T-helper 9 cell (primary cell): ENCODE measurements at places on chromosomes 16 and 17.

GRCh38 chr17:58340405-58340876, 11.6 kb downstream of the SUPT4H1 start:
- DNase-seq, result no peak

DNA sequence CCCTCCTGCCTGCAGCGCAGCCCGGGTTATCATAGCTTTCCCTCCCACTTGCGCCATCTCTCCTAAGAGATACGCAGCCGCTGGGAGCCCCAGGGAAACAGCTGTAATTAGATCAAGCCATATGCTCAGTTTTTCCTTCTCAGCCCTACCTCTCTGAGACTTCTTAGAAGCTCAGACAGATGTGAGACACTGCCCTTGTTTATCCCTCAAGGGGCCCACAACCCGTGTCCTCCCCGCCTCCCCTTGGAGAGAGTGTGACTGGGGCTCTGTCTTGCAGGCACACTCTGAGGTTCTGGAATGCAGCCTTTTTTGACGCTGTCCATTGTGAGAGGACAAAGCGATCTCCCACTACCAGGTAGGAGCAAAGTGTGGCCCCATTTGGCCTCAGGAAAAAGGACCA, 31.2 kb downstream of the CIBAR2 start:
- no peak for DNase-seq

- DNase-seq, result no peak
Observed at GRCh38 chr16:55062442-55062841, 131.8 kb downstream of the IRX5 start.

- DNase-seq, result no peak
Observed at GRCh38 chr17:76434870-76435269, 18.1 kb downstream of the UBE2O start.

DNA sequence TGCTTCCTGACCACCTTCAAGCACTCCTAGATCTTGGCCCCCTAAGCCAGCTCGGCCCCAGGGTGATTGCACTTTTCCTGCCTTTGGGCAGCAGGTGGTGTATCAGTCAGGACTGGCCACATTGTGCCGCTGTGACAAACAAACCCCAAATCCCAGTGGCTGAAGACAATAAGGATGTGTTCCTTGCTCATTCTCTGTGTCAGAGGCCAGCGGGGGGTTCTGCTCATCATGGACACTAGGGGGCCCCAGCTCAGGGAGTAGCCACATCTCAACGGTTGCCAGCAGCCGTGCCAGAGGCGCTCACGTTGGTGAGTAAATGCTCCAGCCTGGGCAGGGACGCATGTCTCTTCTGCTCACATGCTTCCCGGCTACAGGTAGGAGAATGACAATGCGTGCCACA, 60.4 kb downstream of the ZDHHC7 start:
- DNase-seq, result no peak

- DNase-seq, result no peak
Observed at GRCh38 chr17:67392111-67392510, 15.0 kb downstream of the PITPNC1 start.

GRCh38 chr17:8855477-8856204, 11.8 kb downstream of the PIK3R6 start:
- DNase-seq, result no peak

GRCh38 chr17:82012640-82013295, 9.9 kb downstream of the CENPX start:
- DNase-seq, result no peak

- DNase-seq, result no peak
Observed at GRCh38 chr16:54655121-54655590, 275.5 kb upstream of the IRX5 start.

DNA sequence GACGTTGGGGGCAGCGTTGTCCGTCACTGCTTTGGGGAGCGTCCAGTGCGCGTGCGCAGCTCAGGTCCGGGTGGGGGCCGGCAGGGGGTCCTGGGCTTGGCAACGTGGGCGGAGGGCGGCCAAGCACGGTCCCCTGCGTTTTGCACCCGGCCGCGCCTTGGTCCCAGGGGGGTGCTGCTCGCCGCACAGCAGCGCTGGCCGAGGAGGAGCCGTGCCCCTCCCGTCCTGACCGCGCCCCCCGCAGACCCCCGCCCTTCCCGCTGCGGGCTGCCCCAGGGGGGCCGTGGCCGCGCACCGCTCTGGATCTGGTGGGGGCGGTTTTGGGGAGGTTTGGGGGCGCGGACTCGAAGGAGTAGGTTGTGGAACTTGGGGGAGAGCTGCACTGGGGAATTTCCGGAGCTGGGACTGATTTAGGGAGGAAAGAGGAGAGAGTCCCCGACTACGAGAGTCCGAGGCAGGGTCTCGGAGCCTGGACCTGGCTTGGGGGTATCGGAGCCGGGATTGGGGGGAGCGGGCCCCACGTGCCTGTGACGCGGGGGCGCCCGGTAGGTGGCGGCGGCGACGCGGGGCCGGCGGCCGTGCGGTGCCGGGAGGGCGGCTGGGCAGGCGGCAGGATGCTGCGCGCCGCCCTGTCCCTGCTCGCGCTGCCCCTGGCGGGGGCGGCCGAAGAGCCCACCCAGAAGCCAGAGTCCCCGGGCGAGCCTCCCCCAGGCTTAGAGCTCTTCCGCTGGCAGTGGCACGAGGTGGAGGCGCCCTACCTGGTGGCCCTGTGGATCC, at the start of gene SLC9A5:
Gene SLC9A5, plus strand, starts transcription at position 579 of the 777 bp plus-strand sequence. Its CDS starts 36 bp downstream, at position 615.
- DNase-seq, result peak; percentile 20

DNA sequence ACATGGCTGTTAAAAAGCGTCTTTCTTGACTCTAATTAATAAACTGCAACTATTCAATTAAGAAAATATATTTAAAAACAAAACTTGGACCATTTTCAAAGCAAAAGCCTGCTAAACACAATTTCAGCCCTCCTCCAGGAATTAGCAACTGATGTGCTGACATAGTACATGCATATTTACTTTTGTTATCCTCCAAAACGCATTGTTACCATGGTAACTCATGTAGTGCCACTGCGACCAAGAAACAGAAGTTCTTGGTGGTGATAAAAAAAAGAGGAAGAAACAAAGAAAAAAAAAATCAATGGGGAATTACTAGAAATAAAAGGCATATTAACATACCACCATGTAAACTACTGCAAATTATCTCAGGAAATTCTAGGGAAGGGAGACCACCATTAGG, 793.4 kb upstream of the CDH8 start:
- no peak for DNase-seq

DNA sequence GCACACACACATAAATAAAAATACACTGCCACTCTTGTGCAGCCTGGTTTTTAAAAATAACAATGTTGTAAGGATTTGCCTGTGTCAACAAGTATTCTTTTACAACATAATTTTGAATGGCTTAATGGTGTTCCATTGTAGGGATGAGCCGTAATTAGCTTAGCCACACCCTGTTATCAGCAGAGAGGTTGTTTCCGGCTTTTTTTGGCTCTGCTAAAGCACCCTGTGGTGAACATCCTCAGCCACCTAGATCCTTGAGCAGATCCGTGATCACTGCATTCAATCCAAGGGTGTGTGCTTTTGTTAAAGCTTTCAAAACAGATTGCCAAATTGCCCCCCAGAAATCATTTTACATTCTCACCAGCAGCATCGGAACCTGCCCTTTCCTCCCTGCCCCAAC, 7.0 kb downstream of the KATNB1 start:
- no peak for DNase-seq

DNA sequence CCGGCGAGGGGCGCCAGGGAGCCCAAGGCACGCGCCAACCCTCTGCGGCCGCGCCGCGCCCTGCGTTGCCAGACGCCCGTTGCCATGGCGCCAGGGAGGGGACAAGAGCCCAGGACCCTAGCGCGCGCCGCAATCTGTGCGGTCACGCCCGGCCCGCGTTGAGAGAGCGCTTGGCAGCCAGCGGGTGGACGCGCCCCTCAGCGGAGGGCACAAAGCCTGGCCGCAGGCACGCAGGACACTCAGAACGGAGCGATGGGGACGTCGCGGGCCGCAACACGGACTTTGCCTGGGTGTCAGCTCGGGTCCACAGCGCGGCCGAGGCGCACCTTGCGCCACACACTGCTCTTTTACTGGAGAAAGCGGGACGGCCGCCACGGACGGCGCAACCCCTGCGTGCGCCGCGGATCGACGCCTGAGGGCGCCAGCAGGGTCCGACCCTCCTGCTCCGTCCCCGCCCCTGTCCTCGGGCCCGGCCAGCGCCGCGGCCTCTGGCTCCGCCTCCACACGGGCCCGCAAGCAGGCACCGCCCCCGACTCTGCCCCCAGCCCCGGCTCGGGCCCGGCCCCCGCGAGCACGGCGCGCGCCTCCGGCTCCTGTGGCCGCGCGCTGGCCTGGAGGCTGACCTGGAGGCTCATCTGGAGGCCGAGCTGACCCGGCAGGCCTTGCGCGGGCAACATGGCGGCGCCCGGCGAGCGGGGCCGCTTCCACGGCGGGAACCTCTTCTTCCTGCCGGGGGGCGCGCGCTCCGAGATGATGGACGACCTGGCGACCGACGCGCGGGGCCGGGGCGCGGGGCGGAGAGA, at the start of gene GFER:
Gene GFER, plus strand, starts transcription at position 650 of the 803 bp plus-strand sequence. Its CDS starts 26 bp downstream, at position 676.
- peak; percentile 41 for DNase-seq

DNA sequence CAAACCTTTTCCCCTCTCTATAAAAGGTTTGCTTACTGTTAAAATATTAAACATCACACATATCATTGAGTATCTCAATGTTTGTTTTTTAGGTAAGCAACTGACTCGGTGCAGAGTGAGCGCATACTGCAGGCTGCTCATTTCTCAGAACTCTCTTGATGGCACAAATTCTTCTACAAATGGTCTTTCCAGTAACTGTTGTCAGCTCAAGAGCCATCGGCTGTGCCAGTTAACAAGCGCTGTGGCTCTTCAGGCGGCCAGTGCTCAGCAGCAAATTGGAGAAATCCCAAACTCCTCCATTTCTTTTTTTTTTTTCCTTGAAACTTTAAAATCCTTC, 8.6 kb downstream of the ABCA3 start:
- no peak for DNase-seq

DNA sequence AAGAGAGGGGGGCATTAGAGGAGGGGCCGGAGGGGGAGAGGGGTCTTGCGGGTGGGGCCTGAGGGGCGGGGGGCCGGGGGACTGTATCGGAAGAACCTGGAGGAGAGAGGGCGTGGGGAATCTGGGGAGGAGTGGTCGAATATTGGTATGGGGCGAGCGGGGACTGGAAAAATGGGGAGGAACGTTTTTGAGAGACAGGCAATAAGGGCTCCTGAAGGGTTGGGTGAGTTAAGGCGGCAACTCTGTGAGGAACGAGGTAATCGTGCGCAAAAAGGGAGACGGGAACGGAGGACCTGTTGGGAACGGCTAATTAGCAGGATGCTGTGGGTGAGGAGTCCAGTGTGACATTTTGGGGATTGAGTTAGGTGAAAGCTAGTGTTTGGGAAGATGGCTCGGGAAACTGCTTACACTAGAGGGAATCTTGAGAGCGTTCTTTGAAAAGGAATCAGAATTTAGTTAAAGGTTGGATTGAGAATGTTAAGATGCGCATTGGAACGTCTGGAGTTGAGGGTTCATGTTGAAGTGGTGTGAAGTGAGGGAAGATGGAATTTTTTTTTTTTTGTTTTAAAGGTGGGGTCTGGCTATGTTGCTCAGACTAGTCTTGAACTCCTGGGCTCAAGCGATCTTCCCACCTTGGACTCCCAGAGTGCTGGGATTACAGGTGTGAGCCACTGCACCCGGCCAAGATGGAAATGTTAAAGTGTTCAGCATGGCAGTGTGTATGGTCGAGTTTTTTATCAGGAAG, 662 bp downstream of the WIPF2 start:
- no peak for DNase-seq

- no peak for DNase-seq
Observed at GRCh38 chr16:57600048-57600835, 28.2 kb upstream of the ADGRG1 start.

DNA sequence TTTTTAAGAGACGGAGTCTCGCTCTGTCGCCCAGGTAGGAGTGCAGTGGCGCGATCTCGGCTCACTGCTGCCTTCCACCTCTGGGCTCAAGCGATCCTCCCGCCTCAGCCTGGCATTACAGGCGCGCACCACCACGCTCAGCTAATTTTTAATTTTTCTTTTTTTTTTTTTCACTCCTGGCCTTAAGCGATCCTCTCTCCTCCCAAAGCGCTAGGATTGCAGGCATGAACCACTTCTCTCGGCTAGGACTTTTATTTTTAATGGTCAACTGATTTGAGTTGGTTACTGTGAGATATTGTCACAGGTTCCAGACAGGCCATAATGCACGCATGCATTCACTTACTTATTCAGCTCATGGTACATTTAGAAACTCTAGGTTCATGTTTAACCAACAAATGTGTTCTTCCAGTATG, 888 bp downstream of the PIGW start:
- DNase-seq, result no peak

GRCh38 chr17:76145231-76146052, 4.4 kb upstream of the FOXJ1 start:
- DNase-seq, result peak; percentile 41

- DNase-seq, result no peak
Observed at GRCh38 chr16:29974291-29975133, 844 bp downstream of the TAOK2 start.
